ENCODE measurements at places on chromosomes 6 and 20. TPM values are rescaled to one million over a fixed set of nuclear protein-coding genes. Genes with fewer than 3 reads are reported as not detected.

Gene WFDC2
- not detected for polyA plus RNA-seq

Gene GDAP1L1
- polyA plus RNA-seq, result not detected

Gene TMEM242
- 9.3 TPM for polyA plus RNA-seq

Gene DEFB132
- not detected for polyA plus RNA-seq

Gene MAFB
- polyA plus RNA-seq, result 0.41 TPM
